ENCODE measurements at places on chromosomes 4 and X.

- DNase-seq: no peak
These were observed 332.7 kb upstream of the FGF16 start for GRCh38 chrX:77114501-77114900.

GRCh38 chr4:2968381-2968780, 5.0 kb downstream of the GRK4 start:
- no peak for DNase-seq

GRCh38 chr4:181670506-181670905, 572.7 kb upstream of the TENM3 start:
- DNase-seq: peak; percentile 75

- no peak for DNase-seq
These were observed 8.9 kb downstream of the EIF4E start for GRCh38 chr4:98919996-98920395.

GRCh38 chrX:133369065-133369464, 46.2 kb downstream of the GPC4 start:
- DNase-seq: no peak

- DNase-seq: no peak
These were observed 464.4 kb downstream of the TRIML1 start for GRCh38 chr4:188603646-188604045.

Data from NCI-H146 (cell line).